ENCODE measurements at places on chromosomes 7 and 10.

- DNase-seq: peak; percentile 6
Observed at GRCh38 chr10:74282848-74283210, 131.8 kb downstream of the ADK start.

- no peak for DNase-seq
Observed at GRCh38 chr7:41122256-41122987, 580.5 kb downstream of the INHBA start.

GRCh38 chr7:35035511-35035961, 1.7 kb downstream of the DPY19L1 start:
- no peak for DNase-seq

DNA sequence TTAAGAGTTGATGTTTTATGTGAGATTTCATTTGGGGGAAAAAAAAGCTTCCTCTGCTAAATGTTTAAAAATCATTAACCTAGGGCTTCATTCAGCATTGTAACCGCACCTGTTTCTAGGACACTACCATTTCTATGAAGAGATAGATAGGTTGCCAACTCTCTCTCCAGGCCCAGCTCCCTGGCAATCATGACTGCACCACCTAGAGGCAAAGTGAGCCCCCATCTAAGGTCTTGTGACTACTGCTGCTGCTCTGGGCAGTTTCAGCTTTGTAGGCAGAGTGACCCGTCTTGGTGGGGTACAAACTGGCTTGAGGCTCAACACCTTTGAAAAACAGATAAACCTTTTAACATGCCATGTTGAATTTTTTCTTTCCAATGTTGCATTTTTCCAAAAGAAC, 27.3 kb upstream of the MRC1 start:
- no peak for DNase-seq

- DNase-seq: no peak
Observed at GRCh38 chr10:77071001-77071511, 566.6 kb downstream of the KCNMA1 start.
